Bronchial epithelial cell (primary cell): ENCODE measurements at places on chromosomes 7 and 10. TPM values are rescaled to one million over a fixed set of nuclear protein-coding genes. Genes with fewer than 3 reads are reported as not detected.

Gene GNGT1
- total RNA-seq, result not detected in 2 replicates

Gene IFIT5
- total RNA-seq, result 3.1 and 5.3 TPM in 2 replicates

DNA sequence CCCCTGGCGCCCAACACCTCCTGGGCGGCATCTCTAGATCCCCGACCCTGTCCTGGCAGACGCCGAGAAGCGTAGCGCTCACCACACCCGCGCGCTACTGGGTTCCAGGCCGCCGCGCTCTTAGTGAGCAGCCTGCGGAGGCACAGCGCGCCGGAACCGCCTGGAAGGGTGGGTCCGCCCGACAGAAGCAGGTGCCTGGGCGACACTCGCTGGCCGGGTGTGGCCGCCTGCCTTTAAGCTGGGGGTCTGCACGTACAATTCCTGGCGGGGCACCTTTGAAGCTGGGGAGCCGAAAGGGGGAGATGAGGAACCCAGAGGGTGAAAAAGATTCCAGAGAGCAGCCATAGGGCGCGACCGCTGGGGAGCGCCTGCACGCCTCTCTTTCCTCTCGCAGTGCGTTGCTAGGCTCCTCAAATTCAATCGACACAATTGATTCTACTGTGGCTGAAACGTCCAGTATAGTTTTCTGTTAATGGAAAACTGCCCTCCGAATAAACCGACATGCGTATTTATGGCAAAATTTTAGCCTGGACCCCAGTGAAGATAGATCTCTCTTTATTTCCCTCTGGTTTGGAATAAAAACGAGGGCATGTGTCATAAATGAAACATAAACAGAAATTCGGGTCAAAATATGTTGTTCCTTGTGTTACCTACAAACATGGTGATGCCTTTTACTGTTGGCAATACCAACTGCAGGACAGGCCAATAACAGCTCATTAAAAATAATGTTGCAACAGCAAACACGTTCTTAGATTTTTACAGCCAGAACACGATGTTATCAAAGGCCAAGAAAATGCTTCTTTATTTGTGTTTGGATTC, 4.6 kb downstream of the HMX3 start:
- DNase-seq, result no peak

Gene GDF2
- total RNA-seq, result not detected in 2 replicates

GRCh38 chr7:2782121-2782520, 62.0 kb downstream of the GNA12 start:
- DNase-seq, result no peak

- no peak for DNase-seq
Measured at GRCh38 chr10:46560381-46560780, 3.9 kb upstream of the GPRIN2 start.

DNA sequence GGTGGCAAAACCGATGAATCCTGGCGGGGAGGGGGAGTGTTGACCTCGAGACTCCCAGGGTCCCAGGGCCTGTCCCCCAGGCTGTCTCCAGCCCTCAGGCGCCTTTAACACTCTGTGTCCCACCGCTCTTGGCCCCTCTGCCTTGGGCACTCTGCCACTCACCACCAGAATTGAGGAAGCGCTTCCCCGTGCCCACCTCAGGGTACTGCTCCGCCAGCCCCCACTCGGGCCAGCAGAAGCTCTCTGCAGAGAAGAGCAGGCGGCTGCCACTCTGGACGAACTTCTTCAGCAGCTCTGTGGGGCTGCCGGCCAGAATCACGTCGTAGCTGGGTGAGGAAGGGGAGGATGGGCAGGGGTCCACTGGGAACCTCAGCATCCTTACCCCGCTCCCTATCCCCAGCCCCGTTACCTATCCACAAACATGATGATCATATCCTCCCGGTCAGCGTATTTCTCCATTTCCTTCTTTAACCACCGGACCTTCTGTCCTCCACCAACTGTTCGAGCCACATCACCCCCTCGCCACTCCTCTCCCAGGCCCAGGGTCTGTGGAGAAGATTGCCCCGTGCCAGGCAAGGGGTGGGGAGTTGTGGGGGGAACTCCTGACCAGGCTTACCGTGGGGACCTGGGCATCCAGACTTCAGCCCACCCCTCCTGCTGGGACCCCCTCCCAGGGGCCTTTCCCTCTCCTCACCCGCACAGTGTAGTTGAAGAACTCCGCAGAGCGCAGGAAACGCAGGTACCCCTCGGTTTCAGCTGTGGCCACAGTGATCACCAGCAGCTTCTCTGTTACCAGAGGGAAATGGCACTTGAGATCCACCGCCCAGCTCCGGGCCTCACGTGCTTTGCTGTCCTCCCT, 1.2 kb downstream of the PLOD3 start:
- DNase-seq, result no peak

Gene SPDYE2B
- not detected in 2 replicates for total RNA-seq

DNA sequence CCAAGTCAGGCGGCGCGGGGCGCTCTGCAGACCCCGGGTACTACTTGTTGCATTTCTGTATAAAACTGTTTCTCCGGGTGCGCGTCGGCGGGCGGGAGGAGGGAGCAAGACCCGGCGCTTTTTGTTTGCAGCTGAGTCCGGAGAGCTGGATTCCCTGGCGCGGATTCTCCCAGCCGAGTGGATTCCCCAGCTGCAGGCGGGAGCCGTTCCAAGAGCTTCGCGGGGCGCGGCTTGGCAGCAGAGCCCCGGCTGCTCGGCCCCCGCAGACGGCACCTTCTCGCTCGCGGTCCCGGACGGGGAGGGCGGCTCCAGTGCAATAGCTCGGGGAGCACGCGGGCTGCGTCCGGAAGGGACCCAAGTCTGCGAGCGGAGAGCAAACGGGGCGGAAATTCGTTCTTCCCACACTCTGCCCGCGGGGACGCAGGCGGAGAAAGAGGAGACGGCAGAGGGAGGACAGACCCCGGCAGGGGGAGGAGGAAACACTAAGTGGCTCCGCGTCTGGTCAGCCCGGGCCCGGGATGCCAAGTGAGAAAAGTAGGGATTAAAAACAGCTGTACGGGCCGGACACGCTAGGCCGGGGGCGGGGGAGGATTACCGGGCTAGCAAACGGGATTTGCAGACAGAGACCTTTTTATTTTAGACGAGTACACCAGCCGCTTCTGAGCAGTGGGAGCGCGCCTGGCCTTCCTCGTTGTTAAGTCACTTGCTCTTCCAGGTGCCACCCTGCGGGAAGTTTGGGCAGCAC, at the start of gene TRIL:
TSS of gene TRIL (minus strand) at position 96 of the 745 bp plus-strand sequence. CDS start 284 bp downstream, outside the sequence.
- DNase-seq, result no peak

Gene NPTX2
- total RNA-seq, result under 0.01 and 0.13 TPM in 2 replicates

DNA sequence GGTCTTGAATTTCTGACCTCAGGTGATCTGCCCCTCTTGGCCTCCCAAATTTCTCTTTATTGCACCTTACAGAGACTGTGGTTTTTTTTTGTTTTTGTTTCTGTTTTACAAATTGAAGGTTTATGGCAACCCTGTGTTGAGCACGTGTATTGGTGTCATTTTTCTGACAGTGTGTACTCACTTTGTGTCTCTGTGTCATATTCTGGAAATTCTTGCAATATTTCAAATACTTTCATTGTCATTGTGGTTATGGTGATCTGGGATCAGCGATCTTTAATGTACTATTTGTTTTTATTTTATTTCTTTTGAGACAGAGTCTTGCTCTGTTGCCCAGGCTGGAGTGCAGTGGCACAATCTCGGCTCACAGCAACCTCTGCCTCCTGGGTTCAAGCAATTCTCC, 89.8 kb downstream of the PRTFDC1 start:
- no peak for DNase-seq

Gene OGDHL
- 0.26 TPM in 1 of 2 replicates, not detected in the other for total RNA-seq

Gene FFAR4
- not detected in 2 replicates for total RNA-seq

Gene AUTS2
- total RNA-seq, result 9.5 and 11.8 TPM in 2 replicates

- no peak for DNase-seq
Measured at GRCh38 chr10:70753026-70753663, 32.0 kb downstream of the TBATA start.

DNA sequence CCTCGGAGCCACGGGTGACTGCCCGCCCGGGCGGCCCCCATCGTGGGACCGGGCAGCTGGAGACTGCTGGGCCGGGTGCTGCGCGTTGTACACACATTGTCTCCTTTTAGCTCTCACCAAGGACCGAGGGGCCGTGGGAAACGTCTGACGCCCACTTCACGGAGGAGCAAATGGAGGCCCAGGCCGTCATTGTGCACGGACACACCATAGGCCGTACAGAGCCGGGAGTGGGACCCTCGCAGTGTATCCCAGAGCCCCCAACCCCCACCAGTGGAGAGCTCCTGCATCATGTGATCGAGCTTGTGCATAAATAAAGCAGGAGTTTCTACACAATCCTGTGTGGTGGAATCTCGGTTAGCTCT, 722 bp downstream of the DENND10 start:
- no peak for DNase-seq

- no peak for DNase-seq
Measured at GRCh38 chr10:59314268-59314667, 48.1 kb downstream of the FAM13C start.

DNA sequence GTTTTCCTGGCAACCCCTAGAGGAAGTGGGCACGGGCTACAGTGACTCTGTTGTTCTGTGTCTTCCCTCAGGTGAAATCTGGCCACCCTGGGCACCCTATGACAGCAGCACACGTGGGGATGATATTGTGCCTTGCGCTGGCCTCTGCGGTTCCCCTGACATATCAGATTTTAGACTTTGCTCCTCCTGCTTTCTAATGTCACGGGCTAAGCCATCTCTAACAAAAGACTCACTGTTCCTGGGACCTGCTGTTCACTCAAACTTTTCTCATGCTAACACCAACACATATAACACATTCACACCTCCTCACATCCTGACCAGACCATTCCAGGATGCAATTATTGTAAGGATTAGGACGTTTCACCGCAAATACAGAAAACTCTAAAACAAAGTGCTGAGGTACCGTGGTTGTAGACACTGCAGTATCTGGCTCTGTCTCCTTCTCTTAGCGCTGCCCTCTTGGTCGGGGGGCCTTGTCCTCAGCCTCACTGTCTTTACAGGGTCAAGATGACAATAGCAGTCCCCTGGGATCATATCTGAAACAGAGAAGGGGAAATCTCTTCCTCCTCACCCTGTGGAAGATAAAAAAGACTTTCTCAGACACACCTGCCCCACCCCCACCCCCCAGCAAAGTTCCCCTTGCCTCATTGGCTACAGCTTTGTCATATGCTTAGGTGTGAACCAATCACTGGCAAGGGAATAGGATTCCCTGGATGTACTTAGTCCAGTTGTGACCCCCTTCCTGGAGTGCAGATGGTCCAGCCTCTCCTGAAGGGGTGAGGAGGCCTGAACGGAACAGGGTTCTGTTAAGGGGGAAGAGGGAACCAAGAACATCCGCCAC, 14.1 kb downstream of the CHN2 start:
- no peak for DNase-seq

Gene FUOM
- 16.8 and 23.2 TPM in 2 replicates for total RNA-seq

DNA sequence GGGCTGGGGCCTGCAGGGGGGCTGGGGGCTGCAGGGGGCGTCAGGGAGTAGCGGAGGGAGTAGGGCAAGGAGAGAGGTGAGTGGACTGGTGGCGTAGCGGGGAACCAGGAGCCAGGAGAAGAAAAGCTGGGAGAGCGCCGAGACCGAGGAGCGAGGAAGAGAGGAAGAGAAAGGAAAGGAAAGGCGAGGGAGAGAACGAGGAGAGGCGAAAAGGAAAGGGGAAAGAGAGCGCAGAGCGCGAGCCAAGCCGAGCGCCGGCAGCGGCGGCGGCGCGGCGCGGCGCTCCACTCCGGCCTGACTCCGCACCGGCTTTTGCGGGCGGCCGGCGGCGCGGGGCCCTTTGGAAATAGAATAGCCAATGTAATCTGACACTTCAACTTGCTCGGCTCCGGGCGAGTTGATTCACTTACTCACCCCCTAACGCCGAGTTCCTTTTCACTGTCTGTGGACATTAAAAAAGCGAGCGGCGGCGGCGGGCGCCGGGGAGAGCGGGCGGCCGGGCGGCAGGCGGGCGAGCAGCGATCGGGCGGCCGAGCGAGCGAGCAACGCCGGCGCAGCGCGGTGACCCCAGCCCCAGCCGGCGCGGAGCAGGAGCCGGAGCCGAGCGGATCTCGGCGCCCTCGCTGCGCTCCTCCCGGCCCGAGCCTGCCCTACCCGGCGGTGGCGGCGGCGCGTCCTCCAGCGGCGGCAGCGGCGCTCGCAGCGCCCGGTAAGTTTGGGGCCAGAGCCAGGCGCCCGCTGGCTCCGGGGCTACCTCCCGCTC, at the start of gene ZMIZ1:
TSS of gene ZMIZ1 (plus strand) at position 405 of the 763 bp plus-strand sequence. CDS start 132,667 bp downstream, outside the sequence.
- peak; percentile 77 for DNase-seq

Gene C10orf53
- total RNA-seq, result not detected in 2 replicates

Gene FAM25G
- total RNA-seq, result 1.4 TPM in 1 of 2 replicates, not detected in the other

GRCh38 chr10:130810856-130811255, 500.7 kb downstream of the TCERG1L start:
- DNase-seq, result no peak

Gene NRCAM
- total RNA-seq, result 0.26 and 0.51 TPM in 2 replicates

- peak; percentile 7 for DNase-seq
Measured at GRCh38 chr10:97319671-97320479, 804 bp downstream of the FRAT1 start.

GRCh38 chr7:96189129-96189820, 132.6 kb downstream of the SLC25A13 start:
- no peak for DNase-seq

- peak; percentile 82 for DNase-seq
Measured at GRCh38 chr7:111384065-111384891, 178.0 kb downstream of the IMMP2L start.

Gene KEL
- total RNA-seq, result 0.13 TPM in 1 of 2 replicates, not detected in the other
